ENCODE measurements at places on chromosomes 16 and 17.

DNA sequence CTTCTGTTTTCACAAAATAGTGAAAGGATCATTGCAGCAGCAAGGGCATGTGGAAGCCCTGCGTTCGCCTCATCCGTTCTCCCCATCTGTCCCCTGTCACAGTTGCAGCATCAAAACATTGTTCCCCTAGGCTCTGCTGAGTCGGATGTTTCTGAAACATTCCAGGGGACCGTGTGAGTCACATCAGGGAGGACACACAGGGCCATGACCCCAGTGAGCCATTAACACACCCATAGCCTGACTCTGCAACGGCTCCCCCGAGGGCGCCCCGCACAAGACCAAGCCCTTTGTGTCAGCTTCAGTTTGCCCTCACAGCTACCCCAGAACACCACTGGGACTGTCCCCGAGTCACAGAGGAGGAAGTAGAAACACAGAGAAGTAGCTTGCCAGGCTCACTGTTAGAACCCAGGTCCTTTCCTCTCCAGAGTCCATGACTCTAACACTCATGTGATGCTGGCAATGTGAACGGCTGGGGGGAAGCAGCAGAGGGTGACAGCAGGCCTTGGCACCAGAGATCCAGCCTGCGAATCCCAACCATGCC, 63.3 kb upstream of the HSBP1 start:
- peak; percentile 95 for DNase-seq

DNA sequence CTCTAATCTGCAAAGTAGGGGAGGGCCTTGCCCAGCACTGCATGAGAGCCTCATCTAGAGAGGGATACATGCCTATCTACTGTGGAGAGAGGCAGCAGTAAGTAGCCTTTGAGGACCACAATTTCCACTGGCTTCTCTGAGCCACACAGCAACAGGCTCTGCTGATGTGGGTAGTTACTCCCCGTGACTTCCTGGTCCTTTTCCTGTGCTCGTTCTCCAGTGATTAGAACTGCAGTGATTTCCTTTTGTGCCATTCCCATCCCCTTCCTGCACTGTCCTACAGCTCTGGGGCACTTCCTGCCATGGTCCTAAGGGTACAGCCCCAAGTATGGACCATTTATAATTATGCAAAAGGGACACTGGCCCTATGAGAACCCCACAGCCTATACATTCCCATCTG, 3.0 kb downstream of the PLSCR3 start:
- no peak for DNase-seq

- DNase-seq = no peak
These were observed at the start of gene MARCHF10 for GRCh38 chr17:62807812-62808575. Gene MARCHF10 (minus strand): TSS chr17:62808314. CDS start chr17:62801735, 6,579 bp downstream.

DNA sequence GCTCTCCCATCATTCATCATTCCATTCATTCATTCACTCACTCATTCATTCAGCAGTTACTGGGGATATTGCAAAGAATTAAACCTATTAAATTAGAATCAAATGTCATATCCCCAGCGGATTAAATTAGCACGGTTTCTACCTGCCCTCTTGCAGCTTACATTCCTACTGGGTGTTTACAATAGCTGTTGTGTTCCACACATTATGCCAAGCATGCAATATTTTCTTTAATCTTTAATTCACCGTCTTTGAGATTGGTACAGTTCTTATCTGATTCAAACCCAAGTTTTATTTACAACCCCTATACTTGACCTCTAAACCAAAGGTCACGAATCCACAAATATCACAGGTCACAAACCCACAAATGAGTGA, 727 bp upstream of the USP31 start:
- DNase-seq = no peak

DNA sequence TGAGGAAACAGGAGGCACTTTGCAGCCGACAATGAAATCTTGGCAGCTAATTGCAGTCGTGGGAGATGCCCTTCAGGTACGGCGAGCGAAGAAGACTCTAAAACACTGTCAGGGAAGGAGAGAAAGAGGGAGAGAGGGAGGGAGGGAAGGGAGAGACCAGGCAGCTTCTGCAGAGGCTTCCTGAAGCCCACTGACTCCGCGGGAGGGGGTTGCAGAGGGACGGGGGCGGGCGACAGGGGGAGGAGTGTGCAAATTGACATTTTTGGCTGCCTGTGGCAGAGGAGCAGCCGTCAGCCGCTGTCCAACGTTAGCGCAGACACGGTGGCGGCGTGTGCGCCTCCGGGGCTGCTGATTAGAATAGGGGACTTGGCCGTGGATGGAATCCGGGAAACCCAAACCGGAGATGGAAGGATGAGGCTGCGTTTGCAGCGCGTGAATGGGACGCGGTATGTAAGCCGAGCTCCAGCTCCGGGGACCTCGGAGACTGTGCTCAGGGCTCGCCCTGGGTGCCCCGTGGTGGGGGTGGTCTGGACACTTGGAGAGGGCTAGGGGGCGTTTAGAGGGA, 849.1 kb upstream of the RBFOX1 start:
- no peak for DNase-seq

DNA sequence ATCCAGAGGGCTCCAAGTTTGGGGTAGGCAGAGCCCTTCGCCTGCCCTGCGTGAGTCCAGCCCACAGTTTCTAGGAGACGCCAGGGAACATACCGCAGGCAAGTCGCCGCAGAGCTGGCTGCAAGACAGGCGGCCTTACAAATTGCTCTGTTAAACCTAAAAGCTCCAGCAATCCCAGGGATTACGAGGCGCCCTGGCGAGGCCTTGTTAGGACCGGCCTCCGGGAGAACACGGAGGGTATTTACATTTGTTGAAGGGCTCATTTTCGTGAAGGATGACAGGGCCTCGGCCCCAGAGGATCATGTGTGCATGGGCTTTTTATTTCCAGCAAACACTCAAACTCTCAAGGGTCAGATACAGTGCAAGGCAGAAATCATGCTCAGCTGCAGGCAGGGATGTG, 77.6 kb upstream of the FOXF1 start:
- no peak for DNase-seq

GRCh38 chr17:82718986-82719685, 2.6 kb downstream of the FN3KRP start:
- no peak for DNase-seq

DNA sequence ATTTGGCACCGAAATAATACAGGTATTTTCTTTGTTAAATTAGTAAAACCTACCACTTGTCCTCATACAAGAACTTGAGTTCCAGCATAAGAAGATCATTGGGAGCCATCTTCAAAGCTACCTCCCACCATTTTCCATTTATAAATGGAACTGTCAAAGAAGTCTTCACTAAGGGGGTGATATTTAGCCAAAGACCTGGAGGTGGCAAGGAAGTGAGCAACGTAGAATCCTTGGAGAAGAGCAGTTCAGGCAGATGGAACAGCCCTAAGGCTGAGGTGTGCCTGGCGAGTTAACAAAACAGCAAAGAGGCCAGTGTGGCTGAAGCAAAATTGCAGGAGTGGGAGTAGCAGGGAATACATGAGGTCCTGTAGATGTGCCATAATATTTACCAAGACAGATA, 1.8 kb downstream of the KCNJ16 start:
- DNase-seq = no peak

DNA sequence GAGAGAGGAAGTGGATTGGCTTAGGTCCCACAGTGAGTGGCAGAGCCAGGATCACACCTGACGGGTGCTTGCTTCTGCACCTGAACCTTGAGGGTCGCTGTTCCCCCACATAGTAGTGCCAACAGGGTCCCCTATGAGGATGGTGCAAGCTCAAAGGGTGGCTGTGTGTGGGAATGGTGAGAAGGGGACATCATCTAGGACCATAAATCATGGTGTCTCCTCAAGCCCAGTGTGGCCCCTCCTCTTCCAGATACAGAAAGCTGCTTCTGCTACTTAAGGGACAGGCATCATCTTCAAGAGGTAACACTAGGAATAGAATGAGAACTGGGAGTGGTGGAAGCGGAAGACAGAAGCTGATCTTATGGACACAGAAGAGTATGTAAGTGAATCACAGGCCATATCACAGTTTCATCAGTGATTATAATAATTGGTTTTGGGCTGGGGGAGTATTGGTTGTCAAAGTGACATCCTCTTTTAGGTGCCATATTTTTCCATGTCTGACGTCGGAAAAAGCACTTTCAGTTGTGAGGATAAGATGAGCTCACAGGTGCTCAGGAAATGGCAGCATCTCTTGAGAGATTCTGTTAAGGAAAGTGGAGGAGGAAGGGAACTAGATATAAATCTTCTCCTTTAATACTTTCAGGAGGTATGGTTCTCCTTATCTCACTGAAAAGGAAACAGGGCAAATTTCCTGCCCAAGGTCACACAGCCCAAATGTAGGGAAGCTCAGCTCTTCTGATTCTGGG, 83.2 kb upstream of the HNF1B start:
- no peak for DNase-seq

GRCh38 chr16:46894036-46894672, 10.0 kb downstream of the GPT2 start:
- DNase-seq = no peak

DNA sequence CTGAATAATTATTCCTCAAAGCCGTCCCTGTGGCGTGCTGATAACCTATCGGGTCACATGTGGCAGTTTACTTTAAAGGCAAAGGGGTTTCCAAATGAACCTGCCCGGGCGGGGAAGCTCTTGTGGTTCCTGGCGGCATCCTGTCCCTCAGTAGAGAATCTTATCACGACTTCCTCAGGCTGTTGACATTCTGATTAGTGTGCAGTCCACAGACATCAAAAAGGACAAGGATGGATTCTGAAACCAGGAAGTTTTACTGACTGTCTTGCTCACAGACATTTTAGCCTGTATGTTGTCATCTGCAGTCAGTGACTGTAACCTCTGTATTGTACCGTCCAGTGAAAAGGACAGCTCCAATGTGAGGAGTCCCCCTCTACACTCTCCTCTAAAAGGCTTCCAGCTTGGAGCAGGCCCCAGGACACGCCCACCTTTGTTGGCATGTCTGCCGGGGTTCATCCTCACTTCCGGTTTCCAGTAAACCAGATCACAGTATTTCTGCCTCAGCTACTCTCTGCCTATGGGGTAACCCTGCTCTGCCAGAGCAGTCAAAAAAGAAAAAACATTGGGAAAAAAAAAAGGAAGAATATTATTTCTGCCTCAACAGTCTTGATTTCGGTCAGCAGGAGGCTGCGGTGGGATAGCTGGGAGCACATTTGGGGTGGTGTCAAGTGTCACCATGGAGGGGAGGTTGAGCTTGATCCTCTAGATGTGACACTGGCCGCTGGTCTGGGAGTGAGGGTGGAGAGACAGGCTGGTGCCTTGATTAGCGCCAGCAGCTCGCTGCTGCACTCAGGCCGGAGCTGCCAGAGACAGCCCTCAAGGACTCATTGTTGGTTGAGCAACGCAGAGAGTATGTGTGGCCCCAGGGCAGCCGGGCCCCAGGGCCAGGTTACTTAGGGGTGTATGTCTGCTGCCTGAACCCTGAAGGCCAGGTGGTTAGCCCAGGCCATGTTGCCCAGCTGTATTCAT, 89.0 kb upstream of the DNAH17 start:
- peak; percentile 85 for DNase-seq

DNA sequence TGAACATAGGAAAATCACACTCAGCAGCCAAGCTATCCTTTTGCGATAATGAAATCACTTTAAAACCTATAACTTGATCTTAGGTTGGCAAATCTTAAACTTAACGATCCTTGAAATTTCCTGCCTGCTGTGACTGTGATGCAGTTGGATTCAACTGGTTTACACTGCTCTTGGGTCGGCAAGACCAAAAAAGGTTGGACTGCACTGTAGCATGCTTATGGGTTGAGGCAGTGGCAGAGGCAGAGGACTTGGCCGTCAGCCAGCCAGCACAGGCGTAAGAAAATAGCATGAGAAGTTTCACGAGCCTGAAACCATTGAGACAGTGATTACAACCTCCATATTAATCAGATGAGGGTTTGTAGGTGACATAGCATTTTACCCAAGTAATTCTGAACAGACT, 21.4 kb downstream of the WSB1 start:
- no peak for DNase-seq

GRCh38 chr16:46882304-46882939, 1.7 kb upstream of the GPT2 start:
- DNase-seq = no peak

- peak; percentile 91 for DNase-seq
These were observed 34.1 kb upstream of the MMP2 start for GRCh38 chr16:55444754-55445485.

GRCh38 chr17:18184143-18185031, 759 bp downstream of the ALKBH5 start:
- DNase-seq = peak; percentile 78

DNA sequence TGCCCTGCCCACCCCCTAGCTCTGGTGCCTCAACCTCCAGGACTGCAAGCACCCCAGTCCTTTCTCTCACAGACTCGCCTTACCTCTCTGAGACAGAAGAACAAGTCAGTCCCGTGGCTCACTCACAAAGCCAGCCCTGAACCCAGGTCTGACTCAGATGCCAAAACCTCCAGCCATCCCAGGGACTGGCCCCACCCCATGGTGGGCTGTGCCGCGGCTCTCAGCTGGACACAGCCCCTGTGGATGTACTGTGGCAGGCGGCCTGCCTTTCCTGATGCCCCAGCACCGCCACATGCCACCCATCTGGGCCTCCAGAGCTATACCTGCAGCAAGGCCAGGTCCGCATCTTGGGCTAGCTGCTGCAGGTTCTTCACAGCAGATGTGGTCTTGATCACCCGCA, 19.8 kb downstream of the MPG start:
- no peak for DNase-seq

DNA sequence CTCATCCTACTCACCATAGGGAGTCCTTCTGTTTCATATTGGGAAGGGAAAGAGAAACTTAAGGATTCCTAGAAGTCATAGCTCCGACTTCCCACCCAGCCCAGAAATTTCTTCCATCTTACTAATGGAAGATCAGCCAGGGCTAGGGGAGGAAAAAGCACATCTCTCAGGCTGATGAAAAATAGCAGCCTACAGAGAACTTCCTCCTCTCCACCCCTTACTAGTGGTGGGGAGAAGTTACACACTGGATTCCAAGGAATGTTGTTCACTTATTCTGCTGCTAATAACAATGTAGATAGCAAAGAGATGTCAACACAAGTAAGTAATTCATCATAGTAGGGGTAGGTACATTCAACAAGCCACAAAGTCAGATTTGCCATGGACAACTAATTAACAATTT, 94.4 kb downstream of the SPACA3 start:
- DNase-seq = no peak

DNA sequence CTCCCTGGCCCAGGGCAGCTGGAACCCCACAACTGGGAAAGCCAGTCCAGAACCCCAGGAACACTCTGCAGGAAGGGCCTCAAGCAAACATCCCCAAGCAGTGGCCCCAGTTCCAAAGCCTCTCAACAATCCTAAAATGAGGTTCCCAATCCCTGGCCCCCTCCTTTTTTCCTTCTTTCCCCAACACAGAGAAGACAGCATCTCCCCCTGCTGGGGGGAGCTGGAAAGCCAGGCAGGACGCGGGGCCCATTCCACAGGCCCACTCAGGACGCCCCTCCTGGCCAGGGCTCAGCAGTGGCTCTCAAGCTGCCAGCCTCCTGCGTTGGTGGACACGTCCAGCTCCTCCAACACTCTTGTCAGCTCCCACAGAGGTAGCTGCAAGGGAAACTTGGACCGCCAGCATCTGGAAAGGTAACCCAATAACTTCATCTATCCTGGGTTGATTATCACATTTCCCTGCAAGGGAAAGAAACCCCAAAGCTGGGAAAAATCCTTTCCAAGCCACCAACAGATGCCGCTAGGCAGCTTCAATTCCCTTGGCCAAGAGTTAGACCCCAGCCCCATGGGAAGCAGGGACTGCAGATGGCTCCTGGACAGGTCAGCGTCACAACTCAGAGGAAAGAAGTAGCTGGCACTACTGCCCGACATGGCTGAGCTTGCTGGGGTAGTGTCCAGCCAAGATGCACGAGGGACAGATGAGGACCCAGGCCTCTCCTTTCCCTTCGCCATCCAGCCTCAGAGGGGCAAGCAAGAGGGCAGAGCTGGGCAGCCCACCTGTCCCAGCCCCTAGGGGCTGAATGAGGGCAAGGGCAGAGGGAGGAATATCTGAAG, 7.6 kb downstream of the HDAC5 start:
- DNase-seq = peak; percentile 75

- DNase-seq = no peak
These were observed 24.5 kb upstream of the HS3ST2 start for GRCh38 chr16:22789281-22789945.

Measured in suppressor macrophage (primary cell).